ENCODE measurements at places on chromosomes 1 and 21. TPM values are rescaled to one million over a fixed set of nuclear protein-coding genes. Genes with fewer than 3 reads are reported as not detected.

SERPINC1 gene
- 0.61 TPM for total RNA-seq

WNT3A gene
- total RNA-seq: 0.09 TPM

GRCh38 chr1:64295136-64295535 is 91.7 kb downstream of the UBE2U start:
- no peak for DNase-seq

DNA sequence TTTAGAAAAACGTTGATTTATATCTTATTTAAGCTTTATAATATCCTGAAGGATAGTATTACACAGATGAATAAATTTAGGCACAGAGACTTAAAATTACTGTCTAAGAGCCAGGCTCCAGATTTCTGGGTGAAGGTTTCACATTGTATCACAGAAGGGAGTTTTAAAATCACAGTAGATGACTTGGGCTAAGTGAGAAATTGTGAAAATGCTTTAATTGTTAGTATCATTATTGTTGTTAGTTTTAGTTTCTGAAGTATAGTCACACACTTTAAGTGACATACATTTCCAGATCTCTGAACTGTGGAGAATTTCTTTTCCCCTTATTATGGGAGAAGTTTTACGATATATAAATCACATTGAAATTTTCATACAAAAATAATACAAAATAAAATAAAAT is 83.5 kb downstream of the NDUFS5 start:
- DNase-seq: no peak

- DNase-seq: peak; percentile 61
These were observed 18.8 kb downstream of the PTPRC start for GRCh38 chr1:198657550-198658064.

- no peak for DNase-seq
These were observed 13.6 kb upstream of the ZNF362 start for GRCh38 chr1:33242652-33243051.

DNA sequence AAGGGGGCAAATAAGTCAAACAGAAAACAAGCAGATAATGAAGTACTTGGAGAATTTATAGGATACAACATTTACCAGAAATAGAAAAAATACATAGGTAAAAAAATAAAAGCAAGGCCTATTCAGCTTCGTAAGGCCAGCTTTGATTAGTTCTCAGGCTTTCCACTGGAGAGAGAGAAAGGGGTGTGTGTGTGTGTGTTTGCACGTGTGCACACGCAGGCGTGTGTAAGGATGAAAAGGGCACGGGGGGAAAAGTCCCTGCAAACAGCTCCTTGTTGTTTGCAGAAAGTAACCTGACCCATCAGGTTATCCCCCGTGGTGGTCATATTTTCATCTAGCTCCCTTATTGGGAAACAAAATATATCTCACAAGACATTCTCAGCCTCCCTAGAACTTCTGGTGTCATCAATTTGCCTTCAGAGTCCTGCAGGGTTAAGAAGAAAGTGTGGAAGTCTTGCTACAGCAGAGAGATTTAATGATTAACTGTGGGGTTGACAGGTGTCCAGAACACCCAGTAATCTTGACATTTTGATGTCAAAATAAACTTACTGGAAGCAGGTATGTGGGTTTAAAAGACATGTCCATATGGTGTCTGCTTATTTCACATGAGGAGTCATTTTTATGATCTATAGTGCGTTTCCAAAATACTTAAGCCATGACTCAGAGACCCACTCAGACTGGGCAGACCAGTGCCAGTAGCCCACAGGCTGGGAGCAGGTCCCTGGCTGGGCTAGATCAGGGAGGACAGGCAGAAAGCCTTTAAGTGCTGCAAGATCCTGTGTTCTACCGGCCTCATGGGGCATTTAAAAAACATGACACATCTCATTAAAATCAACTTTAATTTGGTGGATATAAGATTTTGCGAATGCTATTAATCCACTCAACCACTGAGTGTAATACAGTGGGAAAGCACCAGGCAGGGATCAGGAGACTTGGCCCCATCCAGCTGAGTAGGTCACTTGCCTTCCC is 487.6 kb upstream of the CAMK1G start:
- DNase-seq: no peak

DNA sequence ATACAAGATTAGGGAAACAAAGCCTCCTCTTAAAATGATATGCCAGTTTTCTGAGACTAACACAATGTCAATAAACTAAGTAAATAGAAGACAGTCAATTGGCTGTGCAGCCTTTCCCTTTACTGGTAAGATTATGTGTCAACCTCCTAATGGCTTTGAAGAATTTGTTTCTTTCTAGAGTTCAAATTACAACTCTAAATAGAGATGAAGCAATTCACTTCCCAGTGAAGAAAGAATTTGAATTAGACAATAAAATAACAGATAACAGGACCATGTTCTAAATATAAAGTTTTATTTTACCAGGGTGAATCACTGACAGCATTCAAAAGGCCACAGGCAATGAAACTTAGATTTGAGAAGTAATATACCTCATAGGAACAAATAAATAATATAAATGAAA is 680.3 kb downstream of the PLA2G4A start:
- DNase-seq: no peak

GRCh38 chr1:177306019-177306415 is 135.3 kb downstream of the BRINP2 start:
- DNase-seq: no peak
